ENCODE measurements at places on chromosomes 2 and 18. TPM values are rescaled to one million over a fixed set of nuclear protein-coding genes. Genes with fewer than 3 reads are reported as not detected.

CAB39 gene
- polyA plus RNA-seq: 46.8 TPM

LYG2 gene
- not detected for polyA plus RNA-seq

CENPA gene
- polyA plus RNA-seq: not detected

LRRTM1 gene
- polyA plus RNA-seq: not detected

LCLAT1 gene
- polyA plus RNA-seq: 14.3 TPM

RPRM gene
- polyA plus RNA-seq: not detected

SELENOI gene
- polyA plus RNA-seq: 2.6 TPM

IL18R1 gene
- polyA plus RNA-seq: 2.2 TPM

Measured in IgD-negative memory B cell (primary cell).